ENCODE measurements at places on chromosomes 11 and 22. TPM values are rescaled to one million over a fixed set of nuclear protein-coding genes. Genes with fewer than 3 reads are reported as not detected.

GRCh38 chr11:45935349-45936064 lies 13.1 kb downstream of the LARGE2 start:
- DNase-seq = no peak

GRCh38 chr11:131534611-131535010 lies 164.2 kb downstream of the NTM start:
- no peak for DNase-seq

- no peak for DNase-seq
Observed at GRCh38 chr22:43881091-43882061, 10.4 kb downstream of the PNPLA5 start.

DNA sequence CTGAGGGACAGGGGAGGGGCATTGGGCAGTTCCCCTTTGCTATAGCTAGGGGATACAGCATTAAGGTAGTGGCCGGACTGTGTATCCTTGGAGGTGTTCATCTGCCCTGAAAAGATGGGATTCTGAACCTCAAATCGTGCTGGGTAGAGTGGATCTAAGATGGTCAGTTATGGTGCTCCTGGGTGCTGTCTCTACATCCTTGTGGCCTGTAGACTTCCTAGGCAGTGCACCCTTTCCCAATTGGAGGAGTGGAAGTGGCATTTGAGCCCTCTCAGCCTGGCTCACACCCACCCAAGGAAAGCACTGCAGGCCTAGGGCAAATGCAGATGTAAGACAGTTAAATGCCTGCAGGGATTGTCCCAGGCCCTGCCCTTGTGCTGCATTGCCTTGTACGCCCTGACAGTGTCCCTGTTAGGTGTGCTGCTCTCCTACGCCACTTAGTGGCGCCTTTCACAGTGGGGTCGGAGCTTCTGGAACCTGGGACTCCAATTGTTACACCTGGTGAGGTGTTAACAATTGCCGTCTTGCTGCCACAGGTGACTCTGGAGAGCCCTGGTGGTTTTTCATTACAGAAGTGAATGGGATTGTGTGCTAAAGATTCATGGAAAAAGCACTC lies 35.0 kb downstream of the PPFIBP2 start:
- no peak for DNase-seq

Gene RBMXL2
- total RNA-seq = not detected

GRCh38 chr11:1982873-1983600 lies 14.6 kb downstream of the H19 start:
- no peak for DNase-seq

GRCh38 chr22:17241576-17242330 lies 22.5 kb upstream of the ADA2 start:
- DNase-seq = no peak

DNA sequence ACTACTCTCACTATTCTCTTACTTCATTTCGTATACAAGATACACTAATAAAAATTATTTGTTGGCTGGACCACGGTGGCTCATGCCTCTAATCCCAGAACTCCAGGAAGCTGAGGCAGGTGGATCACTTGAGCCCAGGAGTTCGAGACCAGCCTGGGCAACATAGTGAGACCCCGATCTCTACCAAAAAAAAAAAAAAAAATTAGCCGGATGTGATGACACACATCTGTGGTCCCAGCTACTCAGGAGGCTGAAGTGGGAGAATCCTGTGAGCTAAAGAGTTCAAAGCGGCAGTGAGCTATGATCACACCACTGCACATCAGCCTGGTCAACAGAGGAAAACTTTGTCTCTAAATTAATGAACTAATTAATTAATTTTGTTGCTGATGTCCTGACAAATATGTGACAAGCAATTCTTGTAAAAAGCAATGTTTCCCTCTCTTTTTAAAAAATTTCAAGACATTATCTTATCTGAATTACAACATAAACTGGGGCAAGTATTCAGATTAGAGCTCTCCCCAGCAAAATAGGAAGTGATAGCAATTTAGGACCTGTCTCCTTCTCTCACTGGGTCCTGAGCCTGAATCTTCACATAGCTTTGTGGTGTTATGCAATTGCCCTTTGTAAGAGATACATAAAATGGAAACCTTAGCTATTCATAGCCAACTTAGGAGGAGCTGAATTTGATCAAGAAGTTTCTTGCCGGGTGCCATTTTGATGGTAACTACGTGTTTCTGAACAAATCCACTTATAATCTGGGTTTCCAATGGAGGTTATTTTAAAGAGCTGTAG lies 17.6 kb upstream of the TMA7B start:
- DNase-seq = no peak

Gene MYOD1
- not detected for total RNA-seq

DNA sequence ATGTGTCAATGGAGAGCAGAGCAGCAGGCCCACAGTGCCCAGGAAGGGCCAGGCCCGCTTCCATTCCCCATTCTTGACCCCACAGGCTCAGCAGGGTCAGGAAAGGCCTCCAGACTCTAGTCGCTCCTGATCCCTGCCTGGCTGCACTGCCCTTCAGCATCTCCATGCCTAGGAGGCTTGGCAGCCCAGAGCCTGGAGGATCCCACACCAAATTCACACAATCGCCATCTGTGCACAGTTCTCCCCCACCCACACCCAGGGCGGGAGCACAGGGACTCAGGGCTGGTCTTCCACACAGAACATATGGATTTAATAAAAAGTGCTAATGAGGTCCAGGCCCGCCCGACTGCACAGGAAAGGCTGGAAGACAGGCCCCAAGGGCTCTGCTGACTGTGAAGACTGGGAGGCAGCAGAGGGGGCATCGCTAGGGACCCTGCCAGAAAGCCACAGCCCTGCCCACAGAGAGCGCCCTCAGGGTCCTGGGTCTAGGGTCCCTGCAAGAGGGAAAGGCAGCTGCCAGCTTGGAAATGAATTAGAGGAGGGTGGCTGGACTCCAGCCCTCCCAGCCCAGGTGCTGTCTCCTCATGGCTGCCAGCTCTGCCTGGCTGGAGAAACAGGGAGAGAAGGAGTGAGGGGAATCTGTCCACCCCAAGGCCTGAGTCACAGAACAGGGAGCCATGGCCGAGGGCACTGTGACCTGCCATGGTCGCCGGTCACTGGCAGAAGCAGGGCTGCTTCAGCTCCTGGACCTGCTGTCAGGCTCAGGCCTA lies 39.7 kb downstream of the DKK3 start:
- no peak for DNase-seq

DNA sequence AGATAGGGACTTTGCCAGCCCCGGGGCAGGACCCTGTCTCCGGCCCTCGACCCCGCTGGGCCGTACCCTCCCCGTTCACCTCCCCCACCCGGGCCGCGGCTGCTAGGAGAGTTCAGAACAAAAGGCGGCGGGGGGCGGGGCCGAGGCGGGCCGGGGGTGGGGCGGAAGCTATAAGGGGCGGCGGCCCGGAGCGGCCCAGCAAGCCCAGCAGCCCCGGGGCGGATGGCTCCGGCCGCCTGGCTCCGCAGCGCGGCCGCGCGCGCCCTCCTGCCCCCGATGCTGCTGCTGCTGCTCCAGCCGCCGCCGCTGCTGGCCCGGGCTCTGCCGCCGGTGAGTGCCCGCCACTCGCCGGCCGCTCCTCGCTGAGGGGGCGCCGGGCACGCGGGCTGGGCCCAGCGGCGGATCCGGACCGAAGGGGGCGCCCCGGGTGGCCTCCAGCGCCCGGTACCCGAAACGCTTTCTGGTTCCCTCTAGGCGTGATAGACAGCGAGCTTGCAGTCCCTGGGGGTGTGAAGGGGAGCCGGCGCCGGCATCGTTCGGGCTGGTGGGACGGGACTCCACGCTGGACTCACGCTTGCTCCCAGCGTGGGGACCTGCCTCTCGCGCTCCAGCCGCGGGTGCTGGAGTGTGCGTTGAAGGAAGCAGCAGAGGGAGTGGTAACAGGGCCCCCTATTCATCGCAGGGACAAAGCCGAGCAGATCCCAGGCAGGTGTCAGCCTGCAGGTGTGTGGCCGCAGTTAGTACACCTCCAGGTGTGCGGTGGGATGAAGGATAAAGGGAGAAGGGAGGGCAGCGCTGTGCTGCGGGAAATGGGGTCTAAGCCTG lies at the start of gene MMP11:
TSS of gene MMP11 (plus strand) at position 201 of the 825 bp plus-strand sequence. CDS start at position 223, 22 bp downstream.
- DNase-seq = no peak

Gene BDNF
- 24.4 TPM for total RNA-seq

Gene TRIM29
- total RNA-seq = 0.55 TPM

GRCh38 chr11:74257959-74258553 lies 53.4 kb downstream of the P4HA3 start:
- peak; percentile 49 for DNase-seq

GRCh38 chr11:61545341-61545740 lies 35.5 kb downstream of the SYT7 start:
- DNase-seq = no peak

DNA sequence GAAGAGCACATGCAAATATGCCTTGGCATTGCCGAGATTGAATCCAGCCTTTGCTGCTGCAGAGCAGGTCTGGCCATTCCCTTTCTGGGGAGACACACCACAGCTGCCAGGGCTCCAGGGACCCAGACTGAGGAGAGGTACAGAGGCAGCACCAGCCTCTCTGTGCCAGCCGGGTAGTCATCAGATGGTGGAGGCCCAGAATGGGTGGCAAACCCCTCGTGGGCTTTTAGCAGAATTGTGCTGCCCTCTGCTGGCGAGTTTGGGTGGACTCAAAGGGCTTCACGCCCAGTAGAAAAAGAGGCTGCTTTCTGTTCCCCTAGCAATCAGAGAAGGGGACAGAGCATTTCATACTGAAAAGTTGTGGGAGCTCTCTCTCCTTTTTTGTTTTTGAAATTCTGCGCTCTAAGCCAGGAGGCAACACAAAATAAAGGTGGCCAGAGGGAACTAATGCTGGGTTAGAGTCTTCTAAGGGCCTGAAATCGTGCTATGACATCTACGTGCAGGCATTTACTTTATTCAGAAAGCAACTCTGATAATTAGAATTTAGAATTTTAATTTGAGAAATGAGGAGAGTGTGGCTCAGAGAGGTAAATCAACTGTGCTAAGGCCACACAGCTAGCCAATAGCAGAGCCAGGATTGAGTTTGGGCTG lies 158.8 kb upstream of the NAV2 start:
- DNase-seq = peak; percentile 21

- no peak for DNase-seq
Observed at GRCh38 chr22:20459862-20460261, 22.2 kb upstream of the SCARF2 start.

GRCh38 chr22:19057539-19057938 lies 64.7 kb downstream of the DGCR2 start:
- DNase-seq = no peak

Gene MS4A3
- not detected for total RNA-seq

Measured in astrocyte (in vitro differentiated cells and primary cell).